ENCODE measurements at places on chromosomes 6 and 20.
A peak's percentile ranks its signal among the peaks of the same experiment; 100 is the strongest.

- DNase-seq, result no peak
These were observed 221.3 kb downstream of the CBLN4 start for GRCh38 chr20:55784036-55784435.

- DNase-seq, result no peak
These were observed 111.7 kb downstream of the PREX1 start for GRCh38 chr20:48716086-48716485.

GRCh38 chr20:51313358-51313827 is 229.1 kb downstream of the NFATC2 start:
- no peak for DNase-seq

DNA sequence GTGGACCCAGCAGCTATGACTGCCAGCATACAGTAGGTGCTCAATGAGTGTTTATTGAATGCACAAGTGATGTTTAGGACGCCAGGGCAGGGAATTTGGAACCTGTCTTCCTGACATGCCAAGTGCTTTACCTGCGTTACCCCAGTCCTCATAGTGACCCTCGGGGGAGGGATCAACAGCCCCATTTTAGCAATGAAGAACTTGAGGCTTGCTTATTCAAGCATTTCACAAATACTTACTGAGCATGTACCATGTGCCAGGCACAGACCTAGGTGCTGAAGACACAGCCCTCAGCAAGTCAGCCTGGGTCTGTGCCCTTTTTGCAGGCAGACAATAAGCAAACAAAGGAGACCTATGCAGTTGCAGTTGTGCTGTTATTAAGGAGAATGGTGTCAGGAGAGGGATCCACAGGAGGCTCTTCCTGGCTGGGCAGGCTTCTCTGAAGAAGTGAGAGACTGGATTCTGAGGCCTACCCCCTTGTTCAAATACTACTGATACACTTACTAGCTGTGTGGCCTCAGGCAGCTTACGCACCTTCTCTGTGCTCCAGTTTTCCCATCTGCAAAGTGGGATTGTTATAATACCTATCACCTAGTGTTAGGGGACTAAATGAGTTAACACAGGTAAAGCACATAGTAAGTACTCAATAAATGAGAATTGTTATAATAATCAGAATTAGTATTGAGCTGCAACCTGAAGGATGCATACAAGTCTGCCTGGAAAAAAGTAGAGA is 39.8 kb downstream of the TTLL9 start:
- DNase-seq, result no peak

DNA sequence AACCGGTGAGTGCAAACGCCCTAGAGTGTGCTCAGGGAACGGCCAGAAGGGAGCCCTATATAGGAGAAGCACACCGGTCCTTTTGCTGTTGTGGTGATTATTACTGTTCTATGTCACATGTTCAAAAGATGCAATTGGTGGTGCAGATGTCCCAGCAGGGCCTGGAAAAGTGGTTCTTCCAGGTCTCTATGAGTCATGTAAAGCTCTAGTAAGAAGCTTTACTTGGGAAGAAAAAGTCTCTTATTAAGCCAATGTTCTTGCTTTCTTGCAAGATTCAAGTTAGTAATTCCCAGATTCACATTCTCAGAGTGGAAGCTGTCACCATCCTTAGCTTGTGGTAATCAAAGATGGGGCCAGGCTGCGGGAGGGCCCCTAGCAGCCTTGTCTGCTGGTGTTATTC is 23.3 kb downstream of the EDN3 start:
- DNase-seq, result no peak

DNA sequence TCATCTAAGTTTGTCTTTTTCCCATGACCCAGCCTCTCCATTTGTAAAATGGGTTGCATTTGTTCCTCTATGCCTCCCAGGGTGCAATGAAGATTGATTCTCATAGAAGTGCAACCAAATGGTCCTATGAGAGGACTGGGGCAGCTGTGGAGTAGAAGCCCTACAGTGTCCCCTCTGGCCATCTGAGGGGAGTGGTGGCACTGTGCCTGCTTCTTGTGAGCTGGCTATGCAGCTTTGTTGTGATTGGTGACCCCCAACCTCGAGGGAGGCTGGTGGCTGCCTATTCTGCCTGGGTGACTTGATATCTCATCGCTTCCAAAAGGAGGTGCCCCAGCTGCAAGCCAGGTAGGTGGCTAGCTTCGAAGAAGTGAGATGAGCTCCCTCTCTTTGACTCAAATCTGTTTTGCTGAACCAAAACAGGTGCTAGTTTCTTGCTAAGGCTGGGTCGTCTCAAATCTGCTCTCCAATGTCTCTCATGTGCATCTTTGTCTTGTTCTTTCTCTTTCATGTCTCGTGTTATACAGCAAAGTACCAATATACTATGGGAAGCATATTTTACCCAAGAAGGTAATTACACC is 33.9 kb downstream of the TXLNB start:
- DNase-seq, result no peak

DNA sequence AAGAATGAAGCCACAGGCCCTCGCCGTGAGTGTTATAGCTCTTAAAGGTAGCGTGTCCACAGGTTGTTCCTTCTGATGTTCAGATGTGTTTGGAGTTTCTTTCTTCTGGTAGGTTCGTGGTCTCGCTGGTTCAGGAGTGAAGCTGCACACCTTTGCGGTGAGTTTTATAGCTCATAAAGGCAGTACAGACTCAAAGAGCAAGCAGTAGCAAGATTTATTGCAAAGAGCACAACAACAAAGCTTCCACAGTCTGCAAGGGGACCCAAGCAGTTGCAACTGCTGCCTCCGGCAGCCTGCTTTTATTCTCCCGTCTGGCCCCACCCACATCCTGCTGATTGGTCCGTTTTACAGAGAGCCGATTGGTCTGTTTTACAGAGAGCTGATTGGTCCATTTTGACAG is 5.2 kb downstream of the HIVEP1 start:
- no peak for DNase-seq

GRCh38 chr20:61447952-61448351 is 195.9 kb downstream of the CDH4 start:
- no peak for DNase-seq

DNA sequence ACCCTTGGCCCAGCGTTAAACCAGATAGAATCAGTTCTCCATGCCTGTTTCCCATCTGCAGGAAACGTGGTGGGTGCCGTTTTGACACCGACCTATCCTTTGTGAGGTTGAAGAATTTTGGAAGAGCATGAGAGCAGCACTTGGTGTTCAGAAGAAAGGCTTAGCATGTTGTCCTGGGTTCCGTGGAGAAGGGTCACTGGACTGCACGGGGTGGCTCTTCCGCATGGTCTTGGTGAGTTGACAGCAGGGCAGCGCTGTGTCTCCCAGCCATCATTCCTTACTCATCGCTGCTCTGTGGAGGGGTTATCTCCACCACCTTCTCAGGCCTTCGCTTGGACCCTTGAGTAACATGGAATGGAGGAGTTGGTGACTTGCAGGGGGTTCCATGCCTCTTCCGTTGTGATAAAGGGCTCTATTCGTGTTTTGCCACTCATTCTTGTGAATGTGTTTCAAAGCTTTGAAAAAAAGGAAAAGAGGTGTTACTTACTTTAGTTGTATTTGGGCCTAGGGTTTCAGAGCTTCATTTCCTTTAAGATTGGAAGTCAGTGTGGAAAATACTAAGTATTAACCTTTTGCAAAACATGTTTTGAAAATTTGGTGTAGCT is 8.2 kb downstream of the HIVEP1 start:
- DNase-seq, result no peak

GRCh38 chr6:49866485-49866943 is at the start of gene CRISP1:
Gene CRISP1, minus strand, starts transcription at chr6:49866535. Its CDS starts 9,135 bp downstream, at chr6:49857400.
- no peak for DNase-seq

DNA sequence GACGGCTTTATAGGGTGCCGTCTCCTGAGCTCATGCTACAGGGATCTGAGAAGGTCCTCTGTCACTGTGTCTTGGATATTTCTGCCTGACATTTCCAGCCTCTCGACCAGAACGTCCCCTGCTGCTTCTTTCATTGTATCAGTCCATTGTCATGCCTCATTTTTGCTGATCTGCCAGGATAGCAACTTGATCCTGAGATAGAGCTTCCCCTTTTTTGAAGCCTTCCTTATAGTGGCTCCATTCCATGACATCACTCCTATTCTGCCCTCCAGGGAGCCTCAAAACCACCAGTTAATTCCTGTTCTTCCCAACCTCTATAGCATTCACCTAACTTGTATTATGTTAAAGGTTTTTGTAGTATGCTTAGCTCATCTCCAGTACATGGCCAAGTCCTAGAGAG is 431.8 kb upstream of the NOX3 start:
- DNase-seq, result no peak

DNA sequence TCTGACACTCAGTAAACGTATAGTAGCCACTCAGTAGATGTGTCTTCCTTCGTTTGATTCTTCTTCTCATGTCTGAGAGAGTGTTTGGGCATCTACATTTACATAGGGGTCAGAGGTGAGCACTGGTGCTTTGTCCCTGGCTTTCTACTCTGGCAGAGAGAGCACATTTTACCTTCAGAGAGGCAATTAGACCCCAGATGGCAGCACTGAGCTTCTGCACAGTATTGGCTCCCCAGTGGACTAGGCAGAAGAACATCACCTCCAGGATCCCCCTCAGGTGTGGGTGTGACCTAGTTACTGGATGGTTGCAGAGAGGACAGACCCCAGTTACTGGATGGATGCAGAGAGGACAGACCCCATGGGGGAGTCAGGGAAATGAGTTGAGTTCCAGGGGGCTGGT is 327.2 kb downstream of the DHX35 start:
- DNase-seq, result no peak

GRCh38 chr6:107140581-107140980 is 25.3 kb upstream of the BEND3 start:
- DNase-seq, result no peak

GRCh38 chr6:169619650-169620049 is 82.2 kb downstream of the WDR27 start:
- DNase-seq, result no peak

GRCh38 chr6:139262519-139263300 is 29.1 kb downstream of the TXLNB start:
- no peak for DNase-seq

DNA sequence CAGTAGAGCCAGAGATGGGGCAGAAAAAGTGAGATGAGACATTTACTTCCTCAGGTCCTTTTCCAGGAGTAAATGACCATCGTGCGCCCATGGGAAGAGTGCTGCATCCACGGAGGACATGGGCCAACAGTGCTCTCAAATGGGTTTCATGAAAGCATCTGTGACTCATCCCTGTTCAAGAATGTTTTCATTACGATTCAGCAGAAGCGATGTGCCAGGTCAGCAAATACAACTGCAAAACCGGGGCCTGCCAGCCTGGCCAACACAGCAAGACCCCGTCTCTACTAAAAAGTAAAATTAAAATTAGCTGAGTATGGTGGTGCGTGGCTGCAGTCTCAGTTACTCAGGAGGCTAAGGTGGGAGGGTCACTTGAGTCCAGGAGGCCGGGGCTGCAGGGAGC is 125.1 kb downstream of the LY86 start:
- DNase-seq, result no peak

- no peak for DNase-seq
These were observed 7.8 kb upstream of the DLL1 start for GRCh38 chr6:170298688-170299087.

DNA sequence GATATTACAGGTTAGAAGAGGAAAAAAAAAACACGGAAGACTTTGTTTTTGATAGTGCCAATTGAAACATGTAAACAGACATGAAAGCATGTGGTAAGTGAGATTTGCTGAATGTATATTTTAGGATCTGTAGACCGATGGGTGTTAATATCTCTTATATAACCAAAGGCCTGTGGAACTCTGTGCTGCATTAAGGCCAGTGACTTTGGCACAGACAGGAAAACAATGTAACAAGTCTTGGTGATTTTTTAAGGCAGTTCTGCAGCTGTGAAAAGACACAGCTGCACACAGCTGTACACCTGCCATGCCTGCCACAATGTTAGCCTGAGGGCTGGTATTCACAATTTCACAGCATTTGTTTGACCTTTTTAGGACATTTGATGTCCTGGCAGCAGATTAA is 6.1 kb downstream of the SOBP start:
- no peak for DNase-seq

GRCh38 chr6:79269877-79270276 is 35.4 kb upstream of the HMGN3 start:
- DNase-seq, result peak; percentile 88

GRCh38 chr6:149919834-149920225 is 3.1 kb downstream of the RAET1G start:
- no peak for DNase-seq

DNA sequence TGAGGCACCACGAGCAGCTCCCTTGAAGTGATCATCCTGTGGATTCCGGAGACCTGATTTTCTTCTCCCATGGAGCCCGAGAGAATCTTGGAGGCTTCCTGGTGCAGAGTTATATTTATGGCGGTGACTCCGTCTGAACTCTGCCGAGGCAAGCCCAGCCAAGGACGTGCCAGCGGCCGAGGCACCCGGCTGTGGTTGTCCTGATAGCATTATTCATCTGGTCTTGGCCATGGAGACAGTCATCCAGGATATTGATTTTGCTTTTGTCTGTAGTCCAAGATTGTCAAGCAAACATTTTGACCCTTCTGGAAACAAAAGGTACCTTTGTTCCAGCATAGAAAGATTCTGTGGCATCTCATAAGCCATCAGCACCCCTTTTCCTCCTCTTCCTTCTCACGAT is 163.3 kb downstream of the SCML4 start:
- DNase-seq, result no peak

GRCh38 chr20:52401431-52401830 is 209.9 kb upstream of the ZFP64 start:
- DNase-seq, result no peak

DNA sequence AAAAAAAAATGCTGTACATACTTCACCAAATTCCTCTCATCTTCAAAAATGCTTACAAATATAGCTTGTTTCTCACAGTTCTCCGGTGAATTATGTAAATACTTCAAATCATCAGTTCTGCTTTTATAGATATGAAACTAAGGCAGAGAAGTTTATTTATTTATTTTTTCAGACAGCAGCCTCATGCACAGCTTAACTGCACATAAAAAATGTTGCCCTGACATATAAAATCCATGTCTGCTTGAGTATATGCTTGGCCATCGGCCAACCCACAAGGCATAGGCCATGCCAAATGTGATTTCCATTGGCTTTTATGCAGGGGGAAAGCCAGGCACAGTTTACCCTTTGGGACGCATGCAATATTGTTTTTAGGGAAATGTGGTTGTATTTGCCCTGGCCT is 57.3 kb upstream of the PHACTR2 start:
- DNase-seq, result no peak

DNA sequence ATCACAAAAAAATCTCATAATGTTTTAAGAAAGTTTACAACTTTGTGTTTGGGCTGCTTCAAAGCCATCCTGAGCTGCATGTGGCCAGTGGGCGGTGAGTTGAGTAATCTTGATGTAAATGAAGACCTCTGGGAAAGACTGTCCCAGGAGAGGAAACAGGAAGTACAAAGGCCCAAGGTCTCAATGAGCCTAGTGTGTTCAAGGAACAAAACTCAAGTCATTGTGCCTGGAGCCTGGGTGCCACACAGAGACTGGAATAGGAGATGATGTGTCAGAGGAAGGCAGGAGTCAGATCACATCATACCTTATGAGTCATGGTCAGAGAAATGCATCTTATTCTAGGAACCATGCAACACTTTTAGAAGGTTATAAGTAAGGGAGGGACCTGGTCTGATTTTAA is 51.5 kb downstream of the COL19A1 start:
- peak; percentile 13 for DNase-seq

Data from KBM-7 (cell line).